ENCODE measurements at places on chromosomes 4 and X.

GRCh38 chr4:7252510-7253340 lies 60.4 kb downstream of the SORCS2 start:
- DNase-seq: no peak

DNA sequence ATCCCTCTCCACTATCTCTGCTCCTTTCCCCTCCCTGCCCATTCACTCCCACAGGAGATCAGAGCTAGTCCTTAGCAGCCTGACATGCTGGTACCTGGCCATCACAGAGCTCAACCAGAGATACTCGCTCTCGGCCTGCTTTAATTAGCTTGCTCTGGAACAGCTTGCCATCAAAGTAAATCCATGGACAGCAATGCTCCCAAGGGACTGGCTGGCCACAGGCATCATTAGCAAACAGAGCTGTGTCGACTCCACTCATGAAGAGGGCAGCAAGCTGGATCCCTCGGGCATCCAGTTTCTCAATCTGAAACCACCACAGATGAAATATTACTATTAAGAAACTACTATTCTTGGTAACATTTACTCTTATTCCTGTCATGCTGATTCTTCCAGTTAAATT lies 43.4 kb upstream of the PHF8 start:
- no peak for DNase-seq

DNA sequence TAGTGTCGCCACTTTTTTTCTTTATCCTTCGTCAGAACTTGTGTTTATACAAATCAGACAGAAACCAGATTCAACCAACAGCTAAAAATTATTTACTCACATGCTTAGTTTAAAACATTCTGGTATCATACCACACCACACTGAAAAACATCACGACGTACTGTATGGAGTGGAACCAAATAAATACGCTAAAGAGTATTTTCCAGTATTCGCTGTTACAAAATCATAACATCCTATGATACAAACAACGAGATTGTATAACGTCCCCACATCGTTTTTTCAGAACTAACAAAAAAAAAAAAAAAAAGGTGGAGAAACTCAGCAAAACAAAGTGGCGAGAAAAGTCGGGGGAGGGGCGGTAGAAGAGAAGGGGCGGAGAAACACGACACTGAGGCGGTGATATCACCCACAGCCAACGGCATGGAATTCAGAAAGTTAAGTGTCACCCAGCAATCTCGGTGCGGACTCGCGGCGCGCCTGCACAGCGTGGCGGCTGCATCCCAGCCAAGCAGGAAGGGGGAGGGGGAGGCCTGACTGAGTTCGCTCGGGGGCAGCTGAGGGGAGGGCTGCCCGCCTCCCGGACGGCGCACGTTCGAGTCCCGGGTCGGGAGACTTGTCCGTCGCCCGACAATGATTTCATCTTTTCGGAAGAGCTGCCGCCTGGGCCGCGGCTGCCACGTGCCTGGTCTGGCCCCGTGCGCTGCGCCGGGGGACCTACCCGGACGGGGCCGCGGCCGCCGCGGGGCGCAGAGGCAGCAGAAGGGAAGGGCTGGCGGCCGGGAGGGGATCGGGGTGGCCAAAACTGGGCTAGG lies 920 bp downstream of the SETD7 start:
- peak; percentile 77 for DNase-seq

- DNase-seq: no peak
Measured at GRCh38 chr4:171025776-171026175, 787.4 kb upstream of the GALNTL6 start.

DNA sequence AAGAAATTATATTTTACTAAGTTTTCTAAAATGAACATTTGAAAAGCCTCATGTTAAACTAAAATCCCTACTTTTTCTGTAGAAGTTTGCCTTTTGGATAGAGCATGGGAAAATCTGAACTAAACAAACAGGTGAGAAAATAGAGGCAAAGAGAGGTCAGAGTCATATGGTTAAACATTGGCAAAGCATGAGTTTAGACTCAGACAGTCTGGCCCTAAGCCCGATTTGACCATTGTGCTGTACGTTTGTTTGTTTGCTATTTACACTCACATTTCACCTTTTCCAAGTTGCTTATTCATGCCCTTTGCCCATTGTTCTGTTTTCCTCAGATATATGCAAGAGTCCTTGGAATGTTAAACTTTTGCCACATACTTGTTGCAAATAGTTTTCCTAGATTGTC lies 85.4 kb downstream of the TIGD2 start:
- DNase-seq: no peak

DNA sequence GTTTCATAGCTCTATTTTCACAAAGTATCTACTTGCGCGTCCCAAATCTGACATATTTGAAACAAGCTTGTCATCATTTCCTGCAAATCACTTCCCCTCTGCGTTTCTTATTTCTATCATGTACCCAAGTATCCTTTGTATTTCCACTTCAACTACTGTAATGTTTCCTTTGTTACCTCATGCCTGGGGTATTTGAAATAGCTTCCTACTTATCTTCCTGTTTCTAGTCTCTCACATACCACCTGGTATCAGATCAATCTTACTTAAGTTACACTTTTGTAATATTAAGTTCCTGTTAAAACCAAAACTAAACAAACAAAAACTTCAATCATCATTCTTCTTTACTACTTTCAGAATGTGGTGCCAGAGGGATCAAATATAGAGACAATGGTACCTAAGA lies 93.6 kb upstream of the SMAD1 start:
- no peak for DNase-seq

- DNase-seq: no peak
Measured at GRCh38 chrX:10859353-10859752, 239.0 kb upstream of the MID1 start.

GRCh38 chr4:130698251-130698650 lies 1602.3 kb downstream of the C4orf33 start:
- no peak for DNase-seq

DNA sequence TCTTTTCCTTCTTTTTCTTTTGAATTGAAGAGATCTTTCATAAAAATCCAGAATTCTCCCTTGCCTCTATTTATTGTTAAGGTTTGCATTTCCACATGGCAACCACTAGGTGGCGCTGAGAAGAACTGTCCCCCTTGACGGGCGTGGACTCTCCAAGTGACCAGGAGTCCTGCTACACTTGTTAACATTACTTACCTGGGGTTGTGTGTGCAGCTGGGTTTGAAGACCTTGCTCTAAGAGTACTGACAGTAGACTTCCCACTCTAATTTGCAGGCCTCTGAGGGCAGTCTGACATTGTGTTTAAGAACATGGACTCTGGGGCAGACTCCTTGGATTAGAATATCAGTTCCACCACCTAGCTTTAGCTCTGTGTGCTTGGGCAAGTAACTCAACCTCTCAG lies 52.8 kb downstream of the GPRIN3 start:
- no peak for DNase-seq

GRCh38 chr4:10015140-10015753 lies 6.0 kb downstream of the SLC2A9 start:
- no peak for DNase-seq

GRCh38 chrX:23333842-23334520 lies 668 bp upstream of the PTCHD1 start:
- DNase-seq: no peak

- DNase-seq: peak; percentile 41
Measured at GRCh38 chrX:30900227-30900626, 11.2 kb upstream of the TAB3 start.

GRCh38 chrX:38816155-38816554 lies 14.9 kb downstream of the MID1IP1 start:
- no peak for DNase-seq
